Stimulated activated CD4-positive, alpha-beta T cell treated with anti-CD3 and anti-CD28 coated beads, Interleukin-2, amount 100 ng/mL, for 4 hours (primary cell): ENCODE measurements at places on chromosomes 3 and 15.

DNA sequence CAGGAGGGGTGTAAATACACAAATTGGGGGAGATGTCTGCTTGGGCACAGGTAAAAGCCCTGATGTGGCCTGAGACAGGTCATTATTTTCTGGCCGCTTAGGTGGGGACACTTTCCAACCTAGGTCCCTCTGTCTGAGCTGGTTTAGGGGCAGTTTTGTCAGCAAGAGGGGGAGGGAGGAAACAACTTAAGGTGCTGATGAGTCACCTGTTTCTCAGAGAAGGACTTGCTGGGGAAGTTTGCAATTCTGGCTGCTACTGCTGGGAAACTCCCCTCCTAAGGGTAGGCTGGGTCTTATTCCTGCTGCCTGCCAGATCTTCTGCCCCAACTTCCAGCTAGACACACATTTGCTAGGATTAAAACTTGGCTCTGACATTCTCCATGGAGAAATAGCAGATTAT is 4.8 kb upstream of the RHOV start:
- DNase-seq = no peak

DNA sequence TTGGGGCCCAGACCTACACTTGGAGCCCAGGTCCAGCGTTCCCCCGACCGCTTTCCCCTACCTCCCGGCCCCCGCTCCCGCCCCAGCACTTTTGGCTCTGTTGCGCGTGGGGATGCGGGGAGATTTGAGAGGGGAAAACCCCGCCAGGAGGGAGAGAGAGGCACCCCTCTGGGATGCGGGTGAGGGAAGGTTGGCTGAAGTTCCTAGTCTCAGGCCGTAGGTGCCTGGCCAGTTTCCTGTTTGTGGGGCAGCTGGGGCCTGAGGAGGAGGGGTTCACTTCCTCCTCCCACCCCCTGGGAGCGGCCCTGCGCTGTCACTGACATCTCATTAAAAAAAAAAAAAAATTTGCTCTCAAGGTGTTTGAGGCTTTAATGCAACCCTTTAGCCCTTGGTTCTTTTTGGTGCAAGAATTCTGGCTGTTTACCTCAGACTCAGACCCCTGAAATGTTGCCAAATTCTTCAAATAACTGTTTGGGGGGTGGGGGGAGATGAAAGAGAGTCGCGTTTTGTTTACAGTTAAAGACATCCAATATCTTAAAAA is 2.6 kb downstream of the FAM43A start:
- DNase-seq = no peak

GRCh38 chr3:4848176-4848825 is 130.9 kb upstream of the BHLHE40 start:
- no peak for DNase-seq

DNA sequence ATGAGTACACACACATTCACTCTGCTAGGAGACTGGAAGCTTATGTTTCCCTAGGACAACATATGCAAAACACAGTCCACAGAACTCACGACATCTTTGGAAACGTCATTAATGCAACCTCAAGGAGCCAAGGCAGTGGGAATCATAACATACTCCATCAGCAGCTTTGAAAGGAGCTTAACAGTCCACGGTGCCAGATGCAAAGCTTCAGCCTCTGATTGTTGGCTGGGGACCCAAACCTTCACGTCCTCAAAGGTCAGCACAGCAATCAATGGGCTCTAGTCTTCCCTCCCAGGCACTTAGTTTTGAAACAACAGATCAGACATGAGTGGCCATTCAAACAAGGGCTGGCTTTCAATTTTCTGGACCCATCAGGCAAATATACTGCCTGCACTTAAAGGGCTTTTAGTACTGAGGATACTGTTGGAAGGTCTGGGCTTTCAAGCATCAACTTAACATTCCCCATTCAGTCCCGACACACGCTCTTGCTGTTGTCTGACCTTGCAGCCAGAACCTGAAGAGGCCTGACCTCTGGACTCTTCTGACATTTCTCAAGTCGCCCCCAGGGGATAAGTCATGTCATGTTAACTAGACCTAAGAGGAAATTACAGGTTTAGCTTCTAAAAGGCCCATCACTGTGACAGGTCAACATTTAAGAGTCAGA is 223.0 kb downstream of the PDZRN3 start:
- no peak for DNase-seq
